Right ventricle myocardium inferior (tissue), 1 donor: ENCODE measurements at places on chromosomes 6 and 20. TPM values are rescaled to one million over a fixed set of nuclear protein-coding genes. Genes with fewer than 3 reads are reported as not detected.

DNA sequence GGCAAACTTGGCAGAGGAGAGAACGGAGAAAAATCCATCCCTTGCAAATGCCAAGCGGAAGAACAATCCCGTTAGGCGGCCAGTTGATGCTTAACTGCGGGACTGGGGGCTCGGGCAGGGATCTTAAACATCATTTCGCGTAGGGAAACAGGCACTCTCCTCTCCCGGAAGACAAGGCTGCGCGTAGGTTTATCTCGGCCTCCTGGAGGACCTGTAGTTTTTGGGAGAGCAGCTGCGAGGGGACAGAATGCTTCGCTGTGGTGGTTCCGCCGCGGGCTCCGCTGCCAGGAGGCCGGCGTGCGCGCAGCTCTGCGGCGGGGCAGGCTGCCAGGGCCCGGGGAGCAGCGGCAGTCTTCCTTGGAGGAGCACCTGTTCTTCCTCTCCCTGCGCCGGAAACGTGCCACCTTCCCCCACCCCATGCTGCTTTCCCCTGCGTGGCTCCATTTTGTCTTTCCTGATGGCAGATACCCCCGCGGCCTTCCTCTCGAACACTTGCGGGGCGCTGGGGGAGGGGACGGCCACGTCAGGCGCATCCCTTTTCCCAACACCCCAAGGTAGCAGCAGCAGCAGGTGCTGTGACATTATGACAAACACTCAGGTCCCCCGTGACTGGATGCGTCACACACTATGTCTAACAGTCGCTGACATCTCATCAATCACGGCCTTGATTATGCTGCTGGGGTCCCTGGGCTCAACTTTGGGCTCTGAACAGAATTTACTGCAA lies 230.7 kb upstream of the BTBD3 start:
- no peak for DNase-seq

Gene TINAG
- total RNA-seq: not detected

DNA sequence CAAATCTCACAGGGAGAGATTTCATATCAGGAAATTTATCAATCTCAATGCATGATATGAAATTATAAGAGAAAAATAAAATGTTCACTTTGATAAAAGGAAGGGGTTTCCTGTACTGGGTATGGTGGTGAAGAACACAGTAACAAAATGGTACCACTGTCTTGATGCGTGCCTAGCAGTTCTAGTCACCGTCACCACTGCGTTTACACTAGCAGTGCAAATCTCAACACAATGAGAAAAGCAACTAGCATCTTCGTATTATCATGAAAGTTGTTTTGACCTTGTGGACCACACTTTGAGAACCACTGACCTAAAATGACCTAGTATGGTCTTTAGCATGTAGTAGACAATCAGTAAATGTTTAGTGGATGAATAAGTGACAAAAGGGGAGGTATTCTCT lies 68.4 kb upstream of the ADGRF4 start:
- DNase-seq: no peak

DNA sequence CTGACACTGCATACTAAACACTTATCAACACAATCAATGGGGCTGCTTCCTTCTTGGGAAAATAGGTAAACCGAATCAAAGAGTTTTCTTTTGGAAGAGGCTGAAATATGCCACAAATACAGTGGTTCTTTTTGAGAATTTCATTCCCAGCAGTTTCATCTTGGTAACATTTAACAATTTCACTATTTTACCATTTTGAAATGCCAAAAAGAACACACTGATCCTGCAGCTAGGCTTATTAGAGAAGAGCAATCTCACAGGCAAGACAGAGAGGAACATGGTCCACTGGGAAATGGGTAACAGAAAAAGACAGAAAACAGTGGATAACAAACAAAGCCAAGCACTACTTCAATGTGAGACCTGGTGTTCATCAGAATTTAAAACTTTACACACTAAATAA lies 2.5 kb downstream of the CNR1 start:
- no peak for DNase-seq

DNA sequence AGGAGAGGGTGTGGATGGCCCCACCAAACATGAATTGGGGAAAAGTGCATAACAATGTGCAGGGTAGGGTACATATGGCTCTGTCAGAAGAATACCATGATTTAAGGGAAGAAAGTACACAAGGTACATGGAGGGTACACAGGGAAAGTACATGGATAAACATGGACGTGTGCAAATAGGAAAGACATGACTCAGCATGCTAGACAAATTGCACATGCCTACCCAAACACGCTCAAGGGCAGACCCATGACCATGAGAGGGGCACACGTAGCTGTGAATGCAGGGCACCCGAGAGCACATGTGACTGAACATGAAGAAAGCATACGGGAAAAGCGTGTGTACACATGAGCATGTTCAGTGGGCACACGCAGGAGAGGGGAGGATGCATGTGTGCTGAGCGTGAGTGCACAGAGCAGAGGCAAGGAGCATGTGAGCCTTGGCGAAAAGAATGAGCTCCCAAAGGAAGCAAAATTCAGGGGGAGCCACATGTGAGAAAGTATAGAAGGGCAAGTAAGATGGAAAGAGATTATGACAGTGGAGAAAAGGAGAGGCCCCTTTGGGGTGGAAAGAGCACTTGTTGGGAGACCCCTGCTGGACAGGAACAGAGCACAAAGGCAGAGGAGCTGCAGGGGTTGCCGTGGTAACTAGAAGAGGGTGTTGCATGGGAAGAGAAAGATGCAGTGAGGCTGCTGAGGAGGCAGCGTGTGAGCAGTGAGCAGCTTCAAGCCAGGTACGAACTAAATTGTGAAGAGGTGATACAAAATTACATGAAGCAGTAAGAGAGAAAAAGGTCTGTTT lies 17.8 kb downstream of the OR2H2 start:
- no peak for DNase-seq

DNA sequence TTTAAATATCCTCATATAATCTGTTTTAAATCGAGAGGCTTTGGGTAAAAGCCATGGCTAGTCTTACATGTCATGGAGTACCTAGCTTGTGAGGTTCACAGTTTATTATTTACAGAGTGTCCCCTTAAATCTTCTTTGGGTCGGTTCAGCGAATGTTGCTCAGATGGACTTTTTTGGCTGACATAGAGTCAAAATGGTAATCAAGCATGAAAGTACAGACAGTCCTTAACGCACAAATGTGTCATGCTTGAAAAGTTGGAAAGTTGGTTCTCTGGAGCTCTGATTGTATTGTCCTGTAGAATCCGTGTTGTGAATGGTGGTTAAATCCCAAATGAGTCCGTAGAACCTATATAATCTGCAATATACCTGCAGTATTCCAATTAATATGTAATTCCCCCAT lies 22.0 kb downstream of the PTPN1 start:
- no peak for DNase-seq

- DNase-seq: no peak
Measured at GRCh38 chr6:7419065-7419464, 29.5 kb downstream of the RIOK1 start.

DNA sequence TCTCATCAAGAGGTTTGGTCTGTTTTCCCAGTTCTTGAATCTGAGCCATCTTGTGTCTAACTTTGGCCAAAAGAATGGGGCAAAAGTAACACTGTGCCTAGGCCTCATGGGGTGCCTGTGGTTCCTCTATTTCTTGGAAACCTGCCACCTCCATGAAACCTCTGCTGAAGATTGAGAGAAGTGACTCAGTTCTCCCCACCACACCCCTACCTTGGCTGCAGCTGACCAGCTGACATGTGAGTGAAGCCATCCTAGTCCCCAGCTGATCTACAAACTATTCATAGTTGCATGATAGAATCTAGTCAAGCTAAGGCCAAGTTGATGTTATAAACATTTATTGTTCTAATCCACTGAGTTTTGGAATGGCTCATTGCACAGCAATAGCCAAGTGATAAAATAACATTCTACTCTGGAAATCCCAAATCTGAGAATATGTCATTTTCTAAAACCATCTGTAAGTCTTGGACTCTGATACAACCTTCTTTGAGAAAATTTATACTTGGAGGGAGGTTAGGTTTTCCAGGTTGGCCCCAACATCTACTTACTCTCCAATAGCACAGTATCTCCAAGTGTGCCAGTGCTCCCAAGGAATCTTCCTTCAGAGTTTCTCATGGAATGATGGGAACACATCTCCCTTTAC lies 107.0 kb upstream of the SMLR1 start:
- no peak for DNase-seq

DNA sequence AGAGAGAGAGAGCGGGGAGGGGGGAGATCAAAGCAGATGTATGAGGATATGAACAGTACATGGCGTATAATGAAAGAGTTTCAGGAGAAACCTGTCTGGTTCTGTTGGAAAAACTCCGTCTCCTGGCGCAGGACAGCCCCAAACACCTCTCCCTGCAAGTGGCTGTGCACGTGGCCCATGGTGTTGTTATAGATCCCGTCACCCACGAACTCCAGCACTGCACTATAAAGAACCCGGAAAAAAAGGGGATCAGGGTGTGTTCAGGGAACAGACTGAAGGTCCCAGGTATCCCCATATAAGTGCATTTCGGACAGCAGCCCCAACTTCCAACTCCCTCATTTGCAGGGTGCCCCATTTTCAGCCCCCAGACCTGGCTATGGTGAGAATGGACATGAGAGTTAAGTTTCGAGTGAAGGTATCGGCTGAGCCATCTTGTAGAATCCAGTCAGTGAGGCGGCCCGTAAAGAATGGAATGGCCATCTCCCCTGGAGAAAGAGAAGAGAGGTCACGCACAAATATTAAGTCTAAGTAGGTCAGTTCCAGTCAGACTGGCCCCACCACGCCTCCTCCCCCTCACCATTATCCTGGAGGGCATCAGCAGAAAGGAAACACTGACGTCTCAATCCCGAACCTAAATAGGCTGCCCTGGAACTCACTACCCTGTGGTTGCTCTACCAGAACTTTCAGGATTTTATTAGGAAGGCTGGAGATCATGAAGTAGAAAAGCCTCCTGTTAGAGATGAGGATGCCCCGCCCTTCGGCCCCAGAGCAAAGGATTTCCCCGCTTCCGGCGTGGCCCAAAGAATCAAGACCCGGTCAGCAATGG lies 1.3 kb downstream of the TAP1 start:
- DNase-seq: peak; percentile 65

Gene MSH5
- total RNA-seq: 2.0 TPM

Gene PLA2G7
- total RNA-seq: 0.14 TPM

Gene VGLL2
- total RNA-seq: not detected
